ENCODE measurements at places on chromosomes 7 and 10.

GRCh38 chr10:116183733-116184511 lies 89.1 kb downstream of the GFRA1 start:
- DNase-seq, result no peak

DNA sequence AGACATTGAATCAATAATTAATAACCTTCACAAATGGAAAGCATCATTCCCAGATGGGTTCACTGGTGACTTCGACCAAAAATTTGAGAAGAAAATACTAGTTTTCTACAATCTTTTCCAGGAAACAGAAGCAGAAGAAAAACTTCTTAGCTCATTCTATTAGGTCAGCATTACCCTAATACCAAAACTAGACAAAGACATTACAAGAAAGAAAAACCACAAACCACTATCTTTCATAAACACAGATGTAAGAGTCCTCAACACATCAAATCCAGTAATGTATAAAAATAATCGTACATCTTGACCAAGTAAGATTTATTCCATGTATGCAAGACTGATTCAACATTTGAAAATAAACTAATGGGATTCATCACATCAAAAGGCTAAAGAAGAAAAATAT lies 64.0 kb upstream of the CDK1 start:
- DNase-seq, result no peak

GRCh38 chr7:88111140-88111743 lies 108.6 kb downstream of the SRI start:
- DNase-seq, result no peak

DNA sequence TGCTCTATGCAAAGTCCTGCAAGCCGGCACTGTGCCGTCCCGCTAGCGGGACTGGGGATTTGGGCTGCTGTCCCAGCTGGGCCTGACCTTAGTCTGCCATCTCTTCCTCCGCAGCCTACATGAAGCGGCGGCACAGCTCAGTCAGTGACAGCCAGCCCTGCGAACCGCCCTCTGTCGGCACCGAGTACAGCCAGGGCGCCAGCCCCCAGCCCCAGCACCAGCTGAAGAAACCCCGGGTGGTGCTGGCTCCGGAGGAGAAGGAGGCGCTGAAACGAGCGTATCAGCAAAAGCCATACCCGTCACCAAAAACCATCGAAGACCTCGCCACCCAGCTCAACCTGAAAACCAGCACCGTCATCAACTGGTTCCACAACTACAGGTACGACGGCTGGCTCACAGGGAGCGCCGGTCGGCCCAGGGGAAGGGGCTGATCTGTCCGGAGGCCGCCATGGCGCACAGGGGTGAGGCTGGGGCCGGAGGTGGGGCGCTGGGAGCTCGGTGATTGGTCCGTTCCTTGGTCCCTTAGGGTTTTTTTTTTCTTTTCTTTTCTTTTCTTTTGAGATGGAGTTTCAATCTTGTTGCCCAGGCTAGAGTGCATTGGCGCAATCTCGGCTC lies 47.4 kb upstream of the SH2B2 start:
- DNase-seq, result no peak

DNA sequence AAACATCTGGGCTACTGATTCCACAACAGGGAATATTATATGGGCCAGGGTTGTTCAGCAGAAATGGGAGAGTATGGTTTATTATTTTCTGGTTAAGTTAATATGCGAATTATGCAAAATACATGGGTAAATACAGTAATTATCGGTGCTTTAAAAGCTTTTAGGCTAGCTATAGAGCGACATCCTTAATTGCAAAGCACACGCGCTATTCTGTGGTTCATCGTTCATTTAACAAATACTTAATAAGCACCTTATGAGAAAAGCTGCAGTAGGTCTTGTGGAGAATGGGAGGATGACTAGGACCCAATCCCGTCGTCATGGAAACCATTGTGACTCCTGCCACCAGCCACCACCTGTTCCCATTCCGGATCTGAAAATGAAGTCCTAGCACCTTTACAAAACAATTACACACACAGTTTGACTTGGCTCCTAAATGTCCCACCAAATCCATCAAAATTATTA lies 623 bp upstream of the CEP41 start:
- DNase-seq, result no peak

- no peak for DNase-seq
Measured at GRCh38 chr7:80612880-80613279, 25.6 kb upstream of the CD36 start.

DNA sequence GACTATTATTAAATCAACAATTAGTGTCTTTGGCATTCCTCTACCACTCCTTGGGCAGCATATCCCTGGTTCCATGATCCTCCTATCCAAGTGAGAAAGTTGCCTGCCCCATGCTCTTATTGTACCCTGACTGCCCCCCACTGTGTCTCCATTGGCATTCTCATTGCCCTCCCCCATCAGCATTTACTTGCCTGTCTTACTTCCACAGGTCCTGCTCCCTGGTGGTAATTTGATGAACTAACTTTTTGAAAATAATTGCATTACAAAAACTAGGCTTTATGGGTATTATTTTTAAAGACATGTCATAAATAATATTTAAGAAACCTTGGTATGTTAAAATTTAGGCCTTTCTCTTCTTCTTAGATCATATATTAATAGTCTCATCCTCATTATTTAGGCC lies 346.4 kb downstream of the PCLO start:
- DNase-seq, result no peak
